ENCODE measurements at places on chromosomes 1 and 21.
A peak's percentile ranks its signal among the peaks of the same experiment; 100 is the strongest.

GRCh38 chr1:207455183-207455754, 1.1 kb downstream of the CR2 start:
- DNase-seq, result no peak

DNA sequence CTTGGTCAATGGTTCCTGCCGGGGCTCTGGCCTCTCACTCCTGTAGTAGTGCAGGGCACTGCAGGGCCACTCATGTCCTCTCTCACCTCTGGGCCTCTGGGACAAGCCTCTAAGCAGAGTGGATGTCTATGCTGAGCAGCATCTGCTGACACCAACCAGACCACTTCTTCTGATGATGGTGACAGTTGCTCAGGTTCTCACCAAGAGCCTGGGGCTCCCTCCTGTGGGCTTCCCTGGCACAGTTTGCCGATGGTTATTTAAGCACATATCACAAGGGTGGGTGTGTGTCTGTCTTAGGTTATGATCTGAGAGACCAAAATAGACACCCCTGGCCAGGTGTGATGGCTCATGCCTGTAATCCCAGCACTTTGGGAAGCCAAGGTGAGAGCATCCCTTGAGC, 17.4 kb upstream of the GPR137B start:
- no peak for DNase-seq

GRCh38 chr1:118488787-118489186, 303.8 kb upstream of the SPAG17 start:
- DNase-seq, result no peak

- DNase-seq, result no peak
Observed at GRCh38 chr1:59136541-59137275, 160.2 kb upstream of the FGGY start.

GRCh38 chr1:246117066-246117791, 389.9 kb downstream of the SMYD3 start:
- DNase-seq, result no peak

GRCh38 chr1:41152622-41153044, 89.5 kb downstream of the SCMH1 start:
- no peak for DNase-seq

- DNase-seq, result no peak
Observed at GRCh38 chr1:183957216-183957830, 80.2 kb downstream of the COLGALT2 start.

DNA sequence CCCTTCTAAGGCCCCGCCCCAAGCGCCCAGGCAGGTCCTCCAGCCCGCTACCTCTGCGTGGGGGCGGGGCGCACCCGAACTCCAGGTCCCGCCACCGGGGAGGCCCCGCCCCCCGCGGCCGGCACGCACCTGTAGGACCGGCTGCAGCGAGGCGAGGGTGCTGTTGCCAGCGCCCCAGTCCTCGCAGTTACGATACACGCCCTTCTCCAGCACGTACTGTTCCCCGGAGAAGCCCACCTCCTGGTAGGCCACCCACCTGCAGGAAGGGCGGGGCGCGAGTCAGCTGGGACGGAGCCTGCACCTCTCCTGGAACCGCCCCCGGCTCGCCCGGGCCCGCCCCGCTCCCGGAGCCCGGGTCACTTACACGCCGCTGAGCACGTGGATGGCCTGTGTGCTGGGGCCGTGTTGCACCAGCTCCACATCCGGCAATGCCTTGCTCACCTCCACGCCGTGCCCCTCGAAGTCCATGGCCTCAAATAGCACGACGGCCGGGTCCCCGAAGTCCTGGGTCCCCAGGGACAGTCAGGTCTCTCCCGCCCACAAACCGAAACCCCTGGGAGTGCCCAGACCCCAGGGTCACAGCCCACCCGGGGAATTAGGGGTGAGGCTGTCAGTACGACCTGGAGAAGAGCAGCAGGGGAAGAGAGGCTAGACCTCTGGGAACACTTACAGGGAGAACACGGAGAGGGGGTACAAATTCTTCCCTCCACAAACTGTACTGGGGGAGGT, 17.3 kb downstream of the CRYBG2 start:
- peak; percentile 90 for DNase-seq

- DNase-seq, result peak; percentile 68
Observed at GRCh38 chr21:34888569-34889319, 160.4 kb downstream of the RUNX1 start.

DNA sequence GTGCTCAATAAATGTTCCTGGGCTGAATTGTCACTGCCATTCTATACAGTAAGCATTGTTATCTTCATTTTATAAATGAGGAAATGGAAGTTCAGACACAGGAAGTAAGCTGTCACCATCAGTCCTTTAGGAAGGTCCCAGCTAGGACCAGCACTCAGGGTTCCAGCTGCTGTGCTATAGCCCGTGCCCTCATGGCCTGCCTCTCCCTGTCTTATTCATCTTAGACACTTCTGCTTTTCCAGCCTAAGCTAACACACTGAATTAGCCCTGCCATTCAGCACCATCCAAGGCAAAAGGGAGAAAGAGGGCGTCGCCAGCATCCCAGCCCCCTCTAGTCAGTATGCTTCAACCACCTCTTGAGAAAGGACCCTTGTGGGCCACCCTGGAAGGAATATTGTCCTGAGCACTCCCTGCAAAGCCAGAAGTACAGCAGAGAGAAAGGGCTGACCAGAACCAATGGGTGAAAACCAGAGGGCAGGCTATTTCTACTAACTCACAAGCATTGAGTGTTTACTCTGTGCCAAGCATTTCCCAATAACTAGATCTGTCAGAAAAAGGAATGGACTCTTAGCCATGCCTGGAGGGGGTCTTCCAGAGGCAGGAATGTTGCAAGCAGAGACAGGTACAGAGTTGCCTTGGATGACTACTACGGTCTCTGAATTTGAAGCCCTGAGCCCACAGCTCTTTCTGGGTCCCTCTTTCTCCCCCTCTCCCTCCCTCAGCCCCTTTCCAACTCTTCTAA, 77.9 kb upstream of the NFIA start:
- no peak for DNase-seq

DNA sequence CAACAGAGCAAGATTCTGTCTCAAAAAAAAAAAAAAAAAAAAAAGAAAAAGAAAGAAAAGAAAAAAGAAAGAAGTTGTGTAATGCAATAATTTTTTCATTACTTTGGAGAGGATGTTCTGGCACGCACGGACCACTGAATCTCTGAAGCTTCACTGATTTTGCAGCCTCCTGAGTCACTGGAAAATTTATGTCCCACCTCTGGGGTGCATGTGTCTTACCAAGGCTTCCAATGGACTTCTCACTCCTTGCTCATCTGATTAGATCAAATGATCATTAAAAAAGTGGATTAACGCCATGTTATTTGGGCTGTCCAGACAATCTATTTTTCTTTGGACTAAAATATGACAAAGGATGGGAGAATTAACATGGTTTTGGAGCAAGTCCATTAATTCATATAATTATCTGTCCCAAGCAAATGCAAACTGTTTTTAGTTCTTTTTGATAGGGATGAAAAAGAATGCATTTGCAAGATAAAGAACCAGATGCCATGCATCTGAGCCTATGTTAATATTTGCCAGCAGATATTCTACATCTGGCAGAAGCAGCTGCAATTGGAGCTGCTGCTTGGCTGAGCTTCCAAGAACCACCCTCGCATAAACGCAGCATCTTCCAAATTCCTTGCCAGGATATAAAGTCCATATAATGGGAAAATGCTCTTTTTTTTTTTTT, 10.1 kb upstream of the MAP1LC3C start:
- no peak for DNase-seq

DNA sequence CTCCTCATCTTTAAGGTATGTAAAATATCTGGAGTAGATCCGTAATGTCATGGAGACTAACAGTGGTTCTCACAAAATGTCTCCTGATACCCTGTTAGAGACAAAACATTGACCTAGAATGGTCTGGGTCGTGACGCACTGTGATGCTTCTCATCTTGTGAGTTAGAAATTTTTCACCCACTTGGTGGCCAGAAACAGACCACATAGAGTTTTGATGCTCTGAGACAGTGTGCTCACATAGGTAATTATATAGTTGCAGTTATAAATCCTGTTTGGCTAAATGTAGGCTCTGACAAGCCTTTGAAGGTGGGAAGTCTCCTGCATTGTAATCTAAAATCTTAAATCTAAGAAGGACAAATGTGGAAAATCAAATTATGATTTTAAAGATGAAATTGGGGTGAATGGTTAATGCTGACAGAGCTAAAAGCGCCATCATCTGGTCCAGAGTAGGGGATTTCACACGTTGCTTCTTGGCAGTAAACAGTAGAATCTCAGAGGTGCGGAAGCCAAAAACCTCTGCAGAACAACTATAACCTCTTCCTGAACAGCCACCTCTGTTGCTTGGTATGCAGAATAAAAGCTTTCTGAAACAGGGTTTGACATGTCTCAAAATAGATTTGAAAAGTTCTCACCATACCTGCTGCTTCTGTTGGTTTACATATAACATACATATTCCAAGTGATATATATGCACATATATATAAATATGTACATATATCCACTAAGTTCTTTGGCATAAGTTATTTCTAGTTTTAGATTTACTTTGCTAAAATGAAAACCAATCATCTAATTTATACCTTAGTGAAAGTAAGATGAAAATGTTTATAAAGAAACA, 17.1 kb downstream of the RPAP2 start:
- DNase-seq, result no peak

- DNase-seq, result no peak
Observed at GRCh38 chr21:45897191-45898027, 84.2 kb upstream of the COL6A1 start.

DNA sequence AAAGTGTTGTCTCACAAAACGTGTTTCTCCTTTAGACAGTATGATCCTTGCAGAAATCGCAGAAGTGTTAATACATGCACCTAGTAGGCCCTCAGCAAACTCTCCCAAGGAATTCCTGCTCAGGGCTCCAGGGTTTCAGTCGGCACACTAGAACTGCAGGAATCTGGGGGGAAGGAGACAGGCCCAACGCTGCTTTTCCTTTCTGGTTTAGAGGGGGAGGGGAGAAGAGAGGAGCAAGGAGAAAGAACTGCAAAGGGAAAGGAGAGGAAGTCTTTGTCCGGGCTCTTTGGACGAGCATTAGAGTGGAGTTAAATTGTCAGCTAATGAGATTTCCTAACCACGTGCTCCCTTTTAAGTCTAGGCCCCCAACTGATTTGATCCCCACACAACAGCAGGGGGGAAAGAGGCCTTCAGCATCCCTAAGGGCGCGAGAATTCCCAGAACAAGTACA, 103.7 kb upstream of the SOD1 start:
- DNase-seq, result no peak

DNA sequence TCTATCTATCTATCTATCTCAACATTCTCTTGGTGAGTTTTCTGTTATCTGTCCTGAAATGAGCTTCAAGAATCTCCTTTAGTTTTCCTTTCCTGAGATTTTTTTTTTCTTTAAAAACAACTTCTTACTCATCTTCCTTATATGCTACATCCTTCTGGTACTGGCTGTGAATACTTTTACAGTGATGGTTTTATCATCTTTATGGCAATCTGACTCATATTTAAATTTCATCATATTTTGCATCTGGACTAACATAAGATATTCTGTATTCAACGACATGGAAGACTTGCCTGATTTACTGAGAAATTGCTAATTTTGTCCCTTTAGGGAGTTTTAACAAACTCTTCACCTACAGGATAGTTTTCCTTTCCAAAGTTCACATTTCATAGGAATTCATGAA, 33.0 kb downstream of the PDE4B start:
- no peak for DNase-seq

DNA sequence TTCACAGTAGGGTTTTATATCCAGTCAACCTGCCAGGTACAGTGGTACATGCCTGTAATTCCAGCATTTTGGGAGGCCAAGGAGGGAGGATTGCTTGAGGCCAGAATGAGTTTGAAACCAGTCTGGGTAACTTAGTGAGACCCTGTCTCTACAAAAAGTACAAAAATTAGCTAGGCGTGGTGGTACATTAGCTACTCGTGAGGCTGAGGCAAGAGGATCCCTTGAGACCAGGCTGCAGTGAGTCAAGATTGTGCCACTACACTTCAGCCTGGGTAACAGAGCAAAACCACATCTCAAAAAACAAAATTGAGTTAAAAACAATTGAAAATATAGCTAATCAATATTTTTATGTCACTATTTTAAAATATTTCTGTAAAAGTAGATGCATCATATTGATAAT, 33.2 kb downstream of the DDI2 start:
- no peak for DNase-seq

DNA sequence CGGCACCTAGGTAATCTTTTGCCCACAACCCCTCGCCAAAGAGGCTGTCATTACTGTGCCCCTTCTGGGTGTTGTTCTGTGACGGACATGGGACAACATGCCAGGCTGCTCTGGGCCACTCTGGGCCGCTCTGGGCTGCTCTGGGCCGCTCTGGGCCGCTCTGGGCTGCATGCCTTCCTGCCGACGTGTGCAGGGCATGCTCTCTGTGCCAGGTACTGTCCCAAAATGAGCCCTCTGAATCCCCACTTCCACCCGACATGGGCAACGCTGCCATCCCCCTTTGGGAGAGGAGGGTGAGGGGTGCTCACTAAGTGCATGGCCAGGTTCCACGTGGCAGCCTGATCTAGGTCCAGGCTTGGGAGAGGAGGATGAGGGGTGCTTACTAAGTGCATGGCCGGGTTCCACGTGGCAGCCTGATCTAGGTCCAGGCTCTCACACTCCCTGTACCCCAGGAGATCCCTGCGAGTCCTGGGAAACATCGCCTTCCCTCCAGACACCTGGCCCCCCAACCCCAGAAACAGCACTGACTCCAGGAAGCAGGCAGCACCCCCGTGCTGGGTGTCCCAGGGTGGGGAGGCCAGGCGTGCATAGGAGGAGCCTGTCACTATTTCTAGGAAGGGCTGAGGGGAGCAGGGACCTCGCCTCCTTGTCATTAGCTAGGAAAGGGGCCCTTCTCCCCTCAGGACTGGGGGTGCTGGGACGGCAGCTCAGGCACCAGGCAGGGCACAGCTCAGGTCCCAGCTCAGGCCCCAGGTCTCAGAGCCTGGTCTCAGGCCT, 16.5 kb downstream of the TTC34 start:
- no peak for DNase-seq

DNA sequence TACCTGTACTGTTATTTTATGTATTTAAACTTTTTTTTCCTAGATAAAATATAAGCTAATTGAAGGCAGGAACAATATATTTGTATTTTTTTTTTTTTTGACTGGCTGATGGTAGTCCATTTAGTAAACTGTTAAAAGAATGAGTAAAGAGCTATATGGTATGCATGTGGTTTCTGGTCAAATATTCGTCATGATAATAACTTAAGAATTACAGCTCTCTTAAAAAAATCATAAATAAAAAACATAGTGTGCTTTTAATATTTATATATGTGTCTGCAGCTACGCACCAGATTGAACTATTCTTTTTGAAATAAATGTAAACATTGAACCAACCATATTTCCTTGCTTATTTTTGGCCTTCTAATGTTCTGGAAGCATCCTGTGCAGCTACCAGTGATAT, 272.3 kb upstream of the C1orf105 start:
- DNase-seq, result no peak

DNA sequence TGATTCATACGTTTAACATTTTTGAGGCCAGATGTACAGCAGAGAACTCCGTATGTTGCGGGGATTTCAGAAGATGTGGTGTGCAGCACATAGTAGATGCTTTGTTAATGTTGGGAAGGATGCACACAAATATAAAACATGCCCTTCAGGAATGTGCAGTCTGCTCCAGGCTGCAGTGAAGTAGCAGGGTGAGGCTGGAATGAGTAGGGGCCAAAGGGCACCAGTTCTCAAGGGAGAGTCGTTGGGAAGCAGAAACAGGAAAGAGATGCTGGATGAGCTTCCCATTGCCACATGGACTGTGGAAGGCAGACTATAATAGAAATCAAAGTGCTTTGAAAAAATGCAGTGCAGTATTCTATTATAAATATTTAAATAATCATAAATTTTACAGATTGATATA, 126.9 kb downstream of the NOS1AP start:
- no peak for DNase-seq

GRCh38 chr1:76925825-76926224, 58.5 kb downstream of the ST6GALNAC5 start:
- DNase-seq, result no peak

GRCh38 chr21:39153842-39154241, 29.4 kb downstream of the PSMG1 start:
- no peak for DNase-seq

Measured in T-helper 17 cell (primary cell).